Type B pancreatic cell (in vitro differentiated cells): ENCODE measurements at places on chromosomes 2 and 18. TPM values are rescaled to one million over a fixed set of nuclear protein-coding genes. Genes with fewer than 3 reads are reported as not detected.

The DHRS9 gene
- 0.75 and 1.3 TPM in 2 replicates for total RNA-seq

DNA sequence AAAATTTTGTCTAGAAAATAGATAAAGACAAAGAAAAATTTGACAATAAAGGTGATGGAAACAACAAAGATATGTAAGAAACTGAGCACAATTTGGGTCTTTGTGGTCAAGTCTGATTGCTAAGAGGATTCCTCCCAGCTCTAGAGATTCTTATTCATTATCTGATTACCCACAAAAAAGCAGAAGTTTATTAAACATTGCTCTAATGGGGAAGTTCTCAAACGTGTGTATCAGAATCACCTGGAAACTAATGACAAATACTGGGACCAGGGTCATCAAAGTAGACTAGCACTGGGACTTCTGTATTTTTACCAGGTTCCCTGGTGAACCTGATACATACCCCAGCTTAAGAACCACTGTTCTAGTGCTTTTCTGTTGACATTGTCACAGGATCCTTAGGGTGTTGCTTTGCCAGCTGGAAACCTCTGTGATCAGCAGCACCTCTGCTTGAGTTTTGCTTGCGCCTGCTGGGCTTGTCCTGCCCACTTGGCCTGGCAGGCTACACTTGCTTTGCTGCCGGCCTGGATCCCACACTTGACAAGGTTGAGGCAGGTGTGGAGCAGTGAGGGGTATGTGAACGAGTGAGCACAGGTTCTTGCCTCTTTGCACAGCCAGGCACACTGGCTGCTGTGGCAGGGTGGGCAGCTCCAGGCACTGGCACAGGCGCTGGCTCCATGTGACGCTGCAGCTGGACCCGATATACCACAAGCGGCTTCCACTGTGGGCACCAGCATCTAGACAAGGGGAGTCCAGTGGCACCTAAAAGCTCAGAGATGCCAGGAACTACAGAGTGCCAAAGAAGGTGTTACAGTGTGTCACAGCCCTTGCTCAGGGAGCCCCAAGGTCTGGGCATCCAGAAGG is 6.2 kb upstream of the GORASP2 start:
- no peaks in the 10 kb centered on the region for H3K4me1 ChIP-seq
- DNase-seq, result no peak
- H3K4me3 ChIP-seq, result no peak overlapping the region
- no peaks in the 10 kb centered on the region for H3K27me3 ChIP-seq
- no peaks in the 10 kb centered on the region for H3K36me3 ChIP-seq

- no peak for DNase-seq
- H3K36me3 ChIP-seq, result peaks cover 5% of the 10 kb centered on the region
- H3K4me1 ChIP-seq, result peaks cover 14% of the 10 kb centered on the region
- no peaks in the 10 kb centered on the region for H3K27me3 ChIP-seq
- H3K27ac ChIP-seq, result no peak overlapping the region
- H3K4me3 ChIP-seq, result no peak overlapping the region
Measured at GRCh38 chr18:48680339-48681250, 141.8 kb downstream of the CTIF start.

DNA sequence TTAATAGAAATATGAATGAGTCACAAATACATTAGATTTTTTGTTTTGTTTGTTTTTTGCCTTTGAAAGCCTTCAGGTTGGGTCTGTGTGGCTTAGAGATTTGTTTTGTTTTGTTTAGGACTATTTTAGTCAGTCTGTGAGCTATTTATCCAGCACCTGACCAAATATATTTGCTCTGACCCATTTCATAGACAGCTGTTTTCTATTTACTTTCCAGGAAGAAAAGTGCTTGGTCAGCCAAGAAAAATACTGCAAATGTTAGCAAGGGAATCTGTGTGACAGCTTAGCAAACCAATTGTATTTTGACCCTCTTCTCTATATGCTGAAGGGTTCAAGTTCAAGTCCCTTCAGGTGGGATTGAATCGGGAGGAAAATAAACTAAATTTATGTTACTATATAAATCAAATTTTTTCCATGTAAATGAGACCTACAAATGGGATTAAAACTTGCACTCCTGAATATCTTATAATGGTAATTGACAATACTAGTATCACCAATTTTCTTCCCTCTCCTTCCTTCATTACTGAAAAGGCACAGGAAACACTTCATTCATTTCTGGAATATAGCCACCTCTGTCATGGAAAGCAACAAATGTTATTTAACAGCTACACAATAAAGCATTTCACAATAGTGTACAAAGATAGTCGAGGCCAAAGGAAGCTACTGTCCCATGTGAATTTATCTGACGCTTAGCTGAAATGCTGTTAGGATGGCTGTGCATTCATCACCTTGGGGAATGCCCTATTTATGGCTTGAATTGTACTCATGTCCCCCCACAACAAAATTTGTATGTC is 23.1 kb upstream of the KLF7 start:
- peaks cover 9% of the 10 kb centered on the region for H3K27me3 ChIP-seq
- H3K36me3 ChIP-seq, result no peaks in the 10 kb centered on the region
- H3K4me3 ChIP-seq, result no peak overlapping the region
- no peak for DNase-seq

The ST8SIA3 gene
- total RNA-seq, result 2.6 and 4.2 TPM in 2 replicates

The CIB4 gene
- not detected in 2 replicates for total RNA-seq

DNA sequence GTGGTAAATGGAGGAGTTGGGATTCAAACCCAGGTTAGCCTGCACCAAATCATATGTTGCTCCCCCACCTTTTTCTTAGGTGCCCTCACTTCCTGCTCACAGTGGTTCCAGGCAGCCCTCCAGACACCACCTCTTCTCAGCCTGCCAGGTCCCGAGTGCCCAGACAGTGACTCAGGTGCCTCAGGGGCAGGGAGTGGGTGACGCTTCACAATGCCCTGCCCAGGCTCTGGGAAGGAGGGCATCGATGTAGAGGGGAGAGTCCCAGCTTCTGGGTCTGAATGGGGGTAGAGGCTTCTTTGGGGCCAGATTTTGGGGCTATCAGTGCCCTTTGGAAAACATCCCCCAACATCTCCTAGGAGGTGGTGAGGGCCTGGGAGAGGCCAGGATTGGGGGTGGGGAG is 5.2 kb upstream of the DNAJB2 start:
- H3K27me3 ChIP-seq, result peaks cover 41% of the 10 kb centered on the region
- H3K27ac ChIP-seq, result peak overlapping the region; percentile 72
- no peaks in the 10 kb centered on the region for H3K36me3 ChIP-seq
- no peak overlapping the region for H3K4me3 ChIP-seq
- peaks cover 21% of the 10 kb centered on the region for H3K4me1 ChIP-seq
- no peak for DNase-seq

DNA sequence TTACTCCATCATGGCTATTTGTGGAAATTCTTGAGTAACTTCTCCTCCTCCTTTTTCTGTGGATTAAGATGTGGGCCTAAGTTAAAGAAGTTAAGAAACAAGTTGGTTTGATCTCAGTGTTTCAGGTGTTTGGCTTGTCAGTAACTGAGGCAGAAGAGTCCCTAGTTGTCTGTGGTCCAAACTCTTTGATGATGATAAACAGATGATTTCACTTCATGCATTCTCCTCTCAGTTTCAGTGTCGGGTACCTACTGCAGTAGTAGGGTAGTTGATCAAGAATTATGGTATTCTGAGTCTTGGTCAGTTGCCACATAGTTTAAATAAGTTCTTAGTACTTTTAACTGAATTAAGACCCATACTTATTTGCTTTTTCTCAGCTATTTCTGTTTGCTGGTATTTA is 85.6 kb downstream of the NCOA1 start:
- DNase-seq, result no peak
- no peak overlapping the region for H3K4me3 ChIP-seq
- H3K36me3 ChIP-seq, result peaks cover 3% of the 10 kb centered on the region
- H3K27ac ChIP-seq, result no peak overlapping the region
- H3K27me3 ChIP-seq, result no peaks in the 10 kb centered on the region
- H3K4me1 ChIP-seq, result no peaks in the 10 kb centered on the region

The HOXD13 gene
- total RNA-seq, result 0.31 and 0.43 TPM in 2 replicates

DNA sequence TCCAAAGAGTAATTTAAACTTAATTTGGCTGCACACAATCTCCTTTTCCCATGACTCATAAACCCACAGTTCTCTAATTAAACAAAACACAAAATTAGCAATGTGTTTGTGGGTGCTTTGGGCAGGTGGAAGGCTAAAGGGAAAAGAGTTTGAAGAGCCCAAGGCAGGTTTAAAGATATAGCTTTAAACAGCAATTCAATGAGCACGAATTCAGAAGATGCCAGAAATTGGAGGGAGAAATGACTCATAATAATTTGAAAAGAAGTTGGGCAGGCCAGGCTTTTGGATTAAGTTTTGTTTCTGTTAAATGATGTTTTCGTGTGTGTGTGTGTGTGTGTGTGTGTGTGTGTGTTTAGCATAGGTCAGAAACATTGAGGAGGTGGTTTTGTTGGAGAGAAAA is 594.8 kb upstream of the ZEB2 start:
- H3K4me3 ChIP-seq, result no peak overlapping the region
- H3K27me3 ChIP-seq, result peaks cover 6% of the 10 kb centered on the region
- no peak for DNase-seq
- no peaks in the 10 kb centered on the region for H3K36me3 ChIP-seq

DNA sequence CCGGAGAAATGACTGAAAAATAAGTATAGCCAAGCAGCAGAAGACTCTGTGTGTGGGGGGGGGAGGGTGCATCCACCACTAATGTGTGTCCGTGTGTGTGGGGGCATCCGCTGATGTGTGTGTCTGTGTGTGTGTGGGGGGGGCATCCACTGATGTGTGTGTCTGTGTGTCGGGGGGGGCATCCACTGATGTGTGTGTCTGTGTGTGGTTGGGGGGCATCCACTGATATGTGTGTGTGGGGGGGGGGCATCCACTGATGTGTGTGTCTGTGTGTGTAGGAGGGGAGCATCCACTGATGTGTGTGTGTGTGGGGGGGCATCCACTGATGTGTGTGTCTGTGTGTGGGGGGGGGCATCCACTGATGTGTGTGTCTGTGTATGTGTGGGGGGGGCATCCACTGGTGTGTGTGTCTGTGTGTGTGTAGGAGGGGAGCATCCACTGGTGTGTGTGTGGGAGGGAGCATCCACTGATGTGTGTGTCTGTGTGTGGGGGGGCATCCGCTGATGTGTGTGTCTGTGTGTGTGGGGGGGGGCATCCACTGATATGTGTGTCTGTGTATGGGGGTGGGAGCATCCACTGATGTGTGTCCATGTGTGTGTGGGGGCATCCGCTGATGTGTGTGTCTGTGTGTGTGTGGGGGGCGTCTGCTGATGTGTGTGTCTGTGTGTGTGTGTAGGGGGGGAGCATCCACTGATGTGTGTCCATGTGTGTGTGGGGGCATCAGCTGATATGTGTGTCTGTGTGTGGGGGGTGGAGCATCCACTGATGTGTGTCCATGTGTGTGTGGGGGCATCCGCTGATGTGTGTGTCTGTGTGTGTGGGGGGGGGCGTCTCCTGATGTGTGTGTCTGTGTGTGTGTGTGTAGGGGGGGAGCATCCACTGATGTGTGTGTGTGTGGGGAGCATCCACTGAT is 125.0 kb downstream of the NFATC1 start:
- H3K4me3 ChIP-seq, result no peak overlapping the region
- peaks cover 16% of the 10 kb centered on the region for H3K4me1 ChIP-seq
- no peak overlapping the region for H3K27ac ChIP-seq
- H3K36me3 ChIP-seq, result no peaks in the 10 kb centered on the region

The RUFY4 gene
- not detected in 2 replicates for total RNA-seq

DNA sequence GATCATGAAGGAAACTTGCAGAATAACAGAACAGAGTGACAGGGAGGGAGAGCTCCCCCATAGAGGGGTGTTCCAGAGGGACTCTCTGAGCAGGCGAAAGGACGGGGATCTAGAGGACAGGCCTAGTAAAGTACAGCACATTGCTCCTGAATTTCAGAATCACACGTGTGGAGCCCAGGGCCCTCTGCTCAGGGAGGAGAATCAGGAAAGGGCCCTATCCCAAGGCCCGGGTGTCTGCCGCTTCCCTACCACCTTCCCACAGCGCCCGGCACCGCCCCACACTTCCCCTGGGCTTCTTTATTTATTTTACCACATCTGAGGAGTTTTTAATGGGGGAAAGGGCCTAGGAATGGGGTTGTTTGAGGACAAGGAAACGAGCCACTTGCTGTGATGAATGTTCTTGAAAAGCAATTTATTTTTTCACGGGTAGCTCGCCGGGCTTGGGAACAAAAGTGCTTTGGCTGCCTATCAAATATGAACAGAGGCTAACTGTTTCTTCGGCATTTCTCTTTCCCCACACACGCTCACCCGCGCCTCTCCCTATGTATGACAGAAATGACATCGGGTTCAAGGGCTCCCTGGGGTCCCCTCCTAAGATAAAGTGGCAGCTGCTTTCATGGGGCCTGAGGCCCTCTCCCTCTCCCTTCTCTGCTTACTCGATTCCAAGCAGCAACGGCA is 79.3 kb upstream of the GLI2 start:
- H3K4me3 ChIP-seq, result peak overlapping the region; percentile 44

The POMC gene
- 0.87 and 1.5 TPM in 2 replicates for total RNA-seq

DNA sequence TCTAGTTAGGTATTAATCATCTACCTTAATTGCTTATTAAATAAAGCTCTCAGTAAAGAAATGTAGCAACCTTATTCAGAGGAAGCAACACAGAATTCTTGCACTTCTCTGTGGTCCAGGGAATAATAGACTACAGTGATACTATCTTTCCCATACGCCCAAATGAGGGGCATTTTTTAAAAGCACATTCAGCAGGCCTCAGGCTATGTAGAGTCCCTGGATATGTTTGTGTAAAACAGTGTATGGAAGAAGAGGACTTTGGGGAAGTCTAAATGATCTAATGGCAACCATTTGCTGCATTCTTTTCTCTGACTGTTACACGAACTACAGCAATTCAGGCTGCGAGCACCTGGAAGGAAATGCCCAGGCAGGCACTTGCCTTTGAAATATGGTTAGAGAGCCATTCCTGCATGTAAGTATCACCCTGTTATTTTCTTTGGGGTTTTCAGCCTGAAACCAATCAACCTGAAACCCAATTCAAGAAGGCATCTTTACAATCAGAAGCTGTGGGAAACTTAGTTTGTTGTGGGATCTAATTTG is 1814.7 kb upstream of the CELF4 start:
- H3K36me3 ChIP-seq, result no peaks in the 10 kb centered on the region
- no peak overlapping the region for H3K27ac ChIP-seq
- no peak for DNase-seq
- no peak overlapping the region for H3K4me3 ChIP-seq
- peaks cover 6% of the 10 kb centered on the region for H3K4me1 ChIP-seq

- no peaks in the 10 kb centered on the region for H3K36me3 ChIP-seq
- H3K27me3 ChIP-seq, result peaks cover 92% of the 10 kb centered on the region
- DNase-seq, result no peak
- H3K27ac ChIP-seq, result no peak overlapping the region
- no peaks in the 10 kb centered on the region for H3K4me1 ChIP-seq
Measured at GRCh38 chr2:119156105-119156890, 2.3 kb downstream of the C1QL2 start.
